ENCODE measurements at places on chromosomes 6 and 20.
A peak's percentile ranks its signal among the peaks of the same experiment; 100 is the strongest.

DNA sequence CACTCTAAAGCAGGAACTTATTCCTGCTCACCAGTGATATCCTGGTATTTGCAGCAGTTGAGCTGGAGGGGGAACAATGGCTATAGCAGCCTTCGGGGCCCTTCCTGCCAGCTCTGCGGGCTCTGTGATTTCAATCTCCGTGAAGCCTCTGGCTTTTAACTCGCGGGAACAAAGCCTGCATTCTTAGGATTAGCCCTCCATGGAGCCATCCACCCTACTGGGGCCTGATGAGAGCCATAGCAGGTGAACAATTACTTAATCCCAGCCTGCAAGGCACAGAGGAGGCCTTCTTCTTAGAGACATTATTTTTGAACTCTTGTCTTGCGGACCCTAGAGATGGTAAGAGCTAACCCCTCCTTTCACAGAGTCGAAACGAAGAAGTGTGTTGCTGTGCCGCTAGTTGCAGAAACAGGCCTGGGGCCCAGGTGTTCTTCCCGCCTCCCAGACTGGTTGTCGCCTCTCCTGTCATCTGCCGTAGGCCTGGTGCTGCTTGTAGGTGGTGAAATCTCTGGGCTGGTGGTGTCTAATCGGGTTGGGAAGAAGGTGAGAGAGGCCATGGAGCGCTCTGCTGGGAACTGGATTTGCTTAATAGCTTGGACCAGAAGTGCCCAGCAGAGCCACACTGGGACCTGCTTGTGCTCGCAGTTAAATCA lies 9.7 kb downstream of the GHRH start:
- peak; percentile 43 for DNase-seq

- peak; percentile 56 for DNase-seq
Measured at GRCh38 chr6:41636833-41637193, 1.5 kb upstream of the MDFI start.

DNA sequence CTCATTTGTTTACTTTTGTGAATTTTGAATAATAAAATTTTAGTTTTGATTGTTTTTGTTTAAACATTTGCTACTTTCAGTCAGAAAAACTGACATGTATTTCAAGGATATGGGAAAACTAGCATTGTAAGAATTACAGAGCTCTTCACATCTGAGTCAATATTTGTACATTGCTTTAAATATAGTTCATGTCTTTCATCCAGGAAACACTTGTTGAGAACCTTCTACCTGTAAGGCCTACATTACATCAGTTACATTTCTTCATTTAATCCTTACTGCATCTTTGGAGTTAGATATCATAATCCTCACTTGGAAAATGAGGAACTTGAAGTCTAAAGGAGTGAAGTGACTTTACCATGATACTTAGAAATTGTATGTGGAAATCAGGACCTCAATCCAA lies 242.9 kb downstream of the KCNQ5 start:
- DNase-seq, result no peak

GRCh38 chr6:113052506-113052905 lies 705.4 kb downstream of the RFPL4B start:
- DNase-seq, result no peak

GRCh38 chr20:23679133-23680092 lies 9.4 kb downstream of the CST4 start:
- no peak for DNase-seq

GRCh38 chr6:88712243-88712936 lies 251.0 kb downstream of the RNGTT start:
- DNase-seq, result no peak

GRCh38 chr6:23055523-23055922 lies 486.2 kb downstream of the HDGFL1 start:
- no peak for DNase-seq

DNA sequence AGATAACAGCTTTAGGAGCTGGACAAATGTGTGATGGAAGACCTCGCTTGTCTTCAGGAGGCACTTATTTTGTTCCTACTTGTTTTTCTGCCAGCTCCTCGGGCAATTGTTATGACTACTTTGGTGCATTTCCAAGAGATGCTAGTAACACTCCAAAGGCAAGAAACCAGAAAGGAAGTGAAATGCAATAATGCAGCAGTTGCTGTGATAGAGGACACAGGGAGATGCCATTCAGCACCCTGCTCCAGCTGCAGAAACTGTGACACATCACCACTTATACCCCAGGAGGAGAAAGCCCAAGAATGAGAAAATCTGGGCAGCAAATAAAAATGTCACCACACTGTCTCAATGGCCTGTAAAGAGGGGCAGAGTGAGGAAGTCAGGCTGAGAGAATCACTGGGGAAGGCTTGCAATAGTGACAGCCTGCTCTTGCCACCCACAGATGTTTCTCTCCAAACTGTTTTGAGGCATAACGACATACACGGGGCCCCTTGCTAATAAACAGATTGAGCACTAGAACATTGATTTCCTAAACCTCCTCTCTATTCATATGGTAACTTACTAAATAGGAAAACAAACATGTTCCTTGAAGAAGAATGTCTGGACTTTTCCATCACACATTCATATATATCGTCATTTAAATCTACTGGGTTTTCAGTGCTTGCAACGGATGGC lies 231.0 kb upstream of the PRND start:
- no peak for DNase-seq

- no peak for DNase-seq
Measured at GRCh38 chr6:34597605-34598353, 41.6 kb upstream of the SPDEF start.

GRCh38 chr20:43893930-43894329 lies 20.7 kb upstream of the TOX2 start:
- DNase-seq, result no peak

- no peak for DNase-seq
Measured at GRCh38 chr6:143139239-143139784, 78.6 kb downstream of the AIG1 start.

GRCh38 chr6:108951351-108951953 lies 103.2 kb downstream of the ARMC2 start:
- DNase-seq, result no peak

- no peak for DNase-seq
Measured at GRCh38 chr6:66533921-66534404, 826.9 kb upstream of the EYS start.

DNA sequence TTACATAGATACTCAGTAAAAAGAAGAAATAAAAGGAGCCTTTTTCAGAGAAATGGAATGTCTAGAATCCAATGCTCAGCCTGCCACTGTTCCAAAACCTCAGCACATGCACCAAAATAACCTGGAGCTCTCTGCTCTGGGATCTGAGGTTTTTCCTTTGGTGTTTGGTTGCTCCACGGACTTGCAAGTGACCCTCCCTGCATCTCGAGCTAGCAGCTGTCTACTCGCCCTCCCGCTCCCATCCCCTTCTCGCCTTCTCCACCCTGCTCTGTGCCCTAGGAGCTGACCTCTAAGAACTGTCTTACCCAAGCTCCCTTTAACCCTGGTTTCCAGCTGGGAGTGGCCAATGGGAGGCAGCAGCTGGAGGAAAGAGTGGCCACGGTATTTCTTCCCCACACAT lies 35.1 kb upstream of the FAM210B start:
- DNase-seq, result no peak

DNA sequence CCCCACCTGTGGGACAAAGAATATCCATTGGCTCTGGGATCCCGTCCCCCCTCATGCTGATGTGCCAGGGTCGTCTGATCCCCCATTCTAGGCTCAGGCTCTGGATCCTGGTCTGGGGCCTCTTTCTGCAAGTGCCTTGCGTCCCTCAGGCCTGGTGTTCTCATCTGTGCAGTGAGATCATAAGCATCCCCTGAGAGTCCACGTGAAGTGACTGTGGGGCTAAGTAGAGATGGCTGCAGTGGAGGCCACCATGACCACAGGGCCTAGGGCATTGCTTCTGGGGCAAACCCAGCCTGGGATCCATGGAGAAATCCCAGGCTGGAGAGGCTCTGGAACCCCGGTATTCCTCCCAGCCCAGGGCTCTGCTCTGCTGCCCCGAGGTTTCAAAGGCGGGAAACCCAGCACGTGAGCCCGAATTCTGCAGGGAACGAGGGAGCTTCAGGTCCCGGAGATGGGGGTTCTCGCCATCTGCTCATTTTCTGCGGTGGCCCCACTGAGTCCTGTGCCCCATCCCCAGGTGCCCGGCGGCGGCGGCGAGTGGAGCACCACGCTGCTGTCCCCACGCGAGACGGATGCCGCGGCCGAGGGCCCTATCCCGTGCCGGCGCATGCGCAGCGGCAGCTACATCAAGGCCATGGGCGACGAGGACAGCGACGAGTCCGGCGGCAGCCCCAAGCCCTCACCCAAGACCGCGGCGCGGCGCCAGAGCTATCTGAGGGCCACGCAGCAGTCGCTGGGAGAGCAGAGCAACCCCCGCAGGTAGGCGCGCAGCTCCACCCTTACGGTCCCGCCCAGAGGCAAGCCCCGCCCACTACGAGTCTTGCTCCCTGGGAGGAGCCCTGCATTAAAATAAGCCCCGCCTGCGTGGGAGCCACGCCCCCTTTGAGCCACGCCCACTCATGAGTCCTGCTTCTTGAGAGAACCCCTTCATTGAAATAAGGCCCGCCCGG lies 105.5 kb upstream of the MYL9 start:
- DNase-seq, result peak; percentile 39

DNA sequence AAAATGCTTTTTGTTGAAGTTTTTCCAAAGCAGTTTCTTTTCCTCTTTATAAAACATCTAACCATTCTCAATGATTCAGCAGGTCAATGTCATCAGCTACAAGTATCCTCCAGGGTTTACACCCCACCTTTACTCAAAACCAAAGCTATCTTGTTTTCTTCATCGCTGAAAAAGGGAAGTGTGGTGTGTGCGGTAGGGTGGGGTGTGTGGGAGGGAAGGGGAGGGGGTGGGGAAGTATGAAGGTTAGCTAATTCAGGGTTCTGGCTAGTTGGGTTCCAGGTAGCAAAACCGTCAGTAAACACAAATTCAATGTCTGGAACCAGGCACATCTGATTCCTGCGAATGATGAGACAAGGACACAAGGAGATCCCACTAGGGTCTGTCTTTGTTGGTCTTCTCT lies 189.6 kb downstream of the GJA10 start:
- DNase-seq, result no peak

DNA sequence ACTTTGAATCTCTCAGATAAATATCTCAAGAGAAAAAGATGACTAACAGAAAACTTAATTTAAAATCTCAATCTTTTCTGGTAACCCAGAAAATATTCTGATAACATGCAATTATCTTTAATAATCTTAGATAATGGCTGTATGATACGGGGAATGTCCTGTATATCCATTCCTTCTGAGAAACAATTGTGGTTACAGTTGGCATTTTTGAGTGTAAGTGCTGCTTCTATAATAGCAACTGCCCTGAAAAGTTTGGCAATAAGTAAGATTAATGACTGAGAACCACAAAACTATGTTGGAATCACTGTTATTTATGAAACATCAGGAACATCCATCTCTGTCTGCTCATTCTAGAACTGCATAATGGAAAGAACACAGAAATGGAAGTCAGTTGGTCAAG lies 819.7 kb downstream of the TBC1D32 start:
- DNase-seq, result no peak

GRCh38 chr6:134549854-134550253 lies 231.9 kb upstream of the SGK1 start:
- no peak for DNase-seq

DNA sequence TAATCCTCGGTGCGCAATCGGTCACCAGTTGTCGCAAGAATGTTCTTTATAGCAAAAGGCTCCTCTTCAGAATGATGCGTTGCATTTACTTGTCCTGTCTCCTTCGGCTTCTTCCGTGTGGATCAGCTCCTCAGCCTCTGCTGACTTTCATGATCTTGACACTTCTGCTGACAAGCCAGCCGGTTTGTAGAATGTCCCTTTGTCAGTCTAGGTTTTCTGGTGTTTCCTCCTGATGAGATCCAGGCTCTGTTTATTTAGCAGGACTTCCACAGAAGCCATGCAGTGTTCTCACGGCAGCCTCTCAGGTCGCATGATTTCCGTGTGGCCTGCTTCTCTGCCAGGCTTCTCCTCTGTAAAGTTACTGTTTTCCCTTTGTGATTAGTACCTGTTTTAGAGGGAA lies 66.9 kb downstream of the STX11 start:
- DNase-seq, result no peak

All from endothelial cell (in vitro differentiated cells).